ENCODE measurements at places on chromosomes 5 and 9.

- no peak for DNase-seq
Measured at GRCh38 chr9:33144551-33144950, 22.6 kb downstream of the B4GALT1 start.

DNA sequence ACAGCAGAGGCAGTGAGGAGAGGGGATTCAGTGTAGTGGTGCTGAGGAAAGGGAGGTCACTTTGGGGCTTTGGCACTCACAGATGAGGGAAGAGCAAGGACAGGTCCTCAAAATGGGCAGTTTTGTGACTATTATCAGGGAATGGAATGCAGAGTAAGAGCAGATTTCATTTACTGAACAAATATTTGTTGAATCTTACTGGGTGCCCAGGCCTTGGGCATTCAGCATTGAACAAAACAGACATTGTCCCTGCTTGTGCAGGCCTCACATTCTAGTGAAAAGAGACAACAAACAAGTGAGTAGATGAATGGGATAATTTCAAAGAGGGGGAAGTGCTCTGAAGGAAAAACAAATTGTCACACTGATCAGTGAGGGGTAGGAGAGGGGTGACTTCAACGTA is 404.1 kb downstream of the DMRT2 start:
- no peak for DNase-seq

- DNase-seq: no peak
Measured at GRCh38 chr9:16268067-16268881, 602.2 kb downstream of the BNC2 start.

DNA sequence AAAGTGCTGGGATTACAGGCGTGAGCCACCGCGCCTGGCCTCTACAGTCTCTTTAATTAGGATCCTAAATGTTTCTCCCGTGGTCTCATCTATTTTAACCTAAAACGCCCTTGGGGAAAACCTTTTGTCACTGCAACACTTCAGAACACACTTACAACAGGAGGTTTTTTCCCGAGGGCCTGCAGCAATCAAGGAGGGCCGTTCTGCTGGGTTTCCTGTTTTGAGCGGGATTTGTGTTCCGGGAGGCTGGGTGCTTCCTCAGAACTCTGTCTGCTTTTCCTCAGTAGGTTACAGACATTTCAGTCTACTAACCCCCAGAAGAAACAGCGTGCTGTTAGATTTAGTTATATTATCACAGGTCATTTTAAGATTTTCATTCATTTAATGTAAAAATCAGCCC is 65.4 kb upstream of the IRX4 start:
- DNase-seq: no peak

DNA sequence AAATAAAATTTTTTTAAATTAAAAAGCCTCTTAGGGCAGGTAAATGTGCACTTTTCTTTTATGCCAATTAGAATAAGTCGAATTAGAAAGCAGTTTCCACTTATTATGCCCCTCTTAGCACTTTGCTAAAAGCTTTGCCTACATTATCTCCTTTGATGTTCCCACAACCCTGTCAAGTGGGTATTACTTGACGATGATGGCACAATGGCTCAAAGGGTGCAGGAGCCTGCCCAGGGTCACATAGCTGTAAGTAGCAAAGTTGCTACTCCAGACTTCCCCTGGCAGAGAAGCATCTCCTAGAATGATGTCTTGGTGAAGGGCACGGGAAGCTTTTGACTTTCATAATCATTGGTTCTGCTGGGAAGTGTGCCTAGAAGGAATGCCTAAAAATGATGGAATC is 18.4 kb upstream of the IQGAP2 start:
- no peak for DNase-seq

- no peak for DNase-seq
Measured at GRCh38 chr5:157530226-157530972, 45.2 kb downstream of the ADAM19 start.

- DNase-seq: peak; percentile 82
Measured at GRCh38 chr5:110726249-110727024, at the start of gene TMEM232. TMEM232 (minus strand) TSS chr5:110726671; CDS start chr5:110667352, 59,319 bp downstream.
